ENCODE measurements at places on chromosomes 3 and 15. TPM values are rescaled to one million over a fixed set of nuclear protein-coding genes. Genes with fewer than 3 reads are reported as not detected.

- no peak for DNase-seq
These were observed 141.7 kb downstream of the PDCD6IP start for GRCh38 chr3:33940149-33940548.

- peak; percentile 77 for DNase-seq
These were observed 17.4 kb downstream of the AADACL2 start for GRCh38 chr3:151751161-151751560.

- no peak for DNase-seq
These were observed 86.2 kb downstream of the NBEAL2 start for GRCh38 chr3:47065681-47066080.

- DNase-seq: no peak
These were observed 13.3 kb upstream of the SOX2 start for GRCh38 chr3:181698263-181698954.

GRCh38 chr15:63896336-63897115 lies 62.8 kb upstream of the HERC1 start:
- no peak for DNase-seq

- no peak for DNase-seq
These were observed 58.7 kb downstream of the SMAD3 start for GRCh38 chr15:67124111-67124510.

GRCh38 chr3:152159328-152159727 lies 109.4 kb upstream of the MBNL1 start:
- DNase-seq: no peak

GRCh38 chr3:183265157-183265642 lies 12.1 kb downstream of the B3GNT5 start:
- DNase-seq: peak; percentile 56

GRCh38 chr3:64291956-64292355 lies 66.7 kb upstream of the PRICKLE2 start:
- DNase-seq: peak; percentile 86

DNA sequence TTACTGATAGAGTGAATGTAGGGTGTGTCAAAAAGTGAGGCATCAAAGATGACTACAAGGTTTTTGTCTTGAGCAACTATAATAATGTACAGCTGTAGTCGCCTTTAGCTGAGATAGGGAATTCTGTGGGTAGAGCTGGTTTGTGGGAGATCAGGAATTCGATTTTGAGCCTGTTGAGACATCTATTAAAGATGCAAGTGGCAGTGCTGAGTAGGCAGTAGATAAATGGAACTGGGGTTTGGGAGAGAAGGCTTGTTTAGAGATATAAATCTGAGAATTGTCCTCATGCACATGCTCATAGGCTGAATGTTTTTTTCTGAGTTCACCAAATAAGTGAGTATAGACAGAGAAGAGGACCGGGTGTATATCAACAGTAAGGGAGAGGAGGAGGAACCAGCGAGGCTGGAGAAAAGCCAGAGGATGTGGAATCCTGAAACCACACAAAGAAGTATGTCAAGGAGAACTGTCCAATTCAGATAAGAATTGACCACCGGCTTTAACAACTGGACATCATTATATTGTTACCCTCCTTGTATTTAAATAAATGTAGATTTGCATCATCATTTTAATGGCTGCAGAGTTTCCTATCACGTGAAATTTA lies 146.0 kb upstream of the TNIK start:
- DNase-seq: no peak

GRCh38 chr15:63366451-63366850 lies 15.2 kb downstream of the CA12 start:
- DNase-seq: no peak

- DNase-seq: no peak
These were observed 40.2 kb upstream of the ZBTB20 start for GRCh38 chr3:115187149-115187757.

DNA sequence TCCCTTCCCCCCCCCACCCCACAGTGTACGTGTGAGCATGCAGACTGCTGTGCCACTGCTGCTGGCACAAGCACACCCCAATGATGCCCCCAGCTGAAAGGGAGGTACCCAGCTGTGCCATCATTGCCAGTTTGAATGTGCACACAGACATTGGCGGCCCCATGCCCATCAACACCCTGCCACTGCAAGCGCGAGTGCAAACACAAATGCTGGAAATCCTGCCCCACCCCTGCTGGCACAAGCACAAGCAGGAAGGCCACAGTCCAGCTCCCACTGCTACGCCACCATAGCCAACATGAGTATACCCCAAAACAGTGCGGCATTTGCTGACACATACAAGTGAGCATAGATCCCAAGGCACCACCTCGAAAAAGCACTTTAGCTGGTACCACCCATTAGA lies 222.9 kb downstream of the SCAPER start:
- DNase-seq: no peak

GRCh38 chr3:122668930-122669730 lies 11.5 kb upstream of the PARP14 start:
- DNase-seq: no peak

GRCh38 chr3:122298239-122298638 lies 26.8 kb upstream of the CSTA start:
- DNase-seq: no peak

DNA sequence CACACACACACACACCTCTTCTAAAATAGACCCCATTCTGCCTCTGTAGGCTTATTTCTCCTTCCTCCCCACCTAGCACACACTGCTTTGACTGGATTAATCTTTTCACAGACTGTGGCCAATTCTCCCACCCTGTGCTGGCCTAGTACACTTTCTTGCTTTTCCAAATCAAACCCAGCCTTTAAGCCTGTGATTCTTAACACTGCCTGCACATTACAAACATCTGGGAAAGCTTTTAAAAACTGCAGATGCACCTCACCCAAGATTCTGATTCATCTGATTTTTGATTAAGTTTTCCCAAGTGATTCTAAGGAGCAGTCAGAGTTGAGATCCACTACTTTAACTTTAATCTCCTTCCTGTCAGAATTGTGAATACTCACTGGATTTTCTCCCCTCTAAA lies 12.8 kb downstream of the CSNK1G1 start:
- DNase-seq: no peak

DNA sequence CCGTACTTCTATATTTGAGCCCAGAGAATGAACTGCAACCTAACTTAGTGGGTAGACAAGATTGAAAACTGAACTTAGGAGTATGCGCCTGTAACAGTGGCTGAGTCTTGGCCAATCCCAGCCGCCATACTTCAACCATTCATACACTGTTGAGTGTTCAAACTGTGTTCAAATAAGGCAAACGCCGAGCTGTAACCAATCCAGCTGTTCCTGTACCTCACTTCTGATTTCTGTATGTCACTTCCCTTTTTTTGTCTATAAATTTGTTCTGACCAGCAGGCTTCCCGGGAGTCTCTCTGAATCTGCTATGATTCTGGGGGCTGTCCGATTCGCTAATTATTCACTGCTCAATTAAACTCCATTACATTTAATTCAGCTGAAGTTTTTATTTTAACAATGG lies 58.6 kb upstream of the TPM1 start:
- no peak for DNase-seq

FBXO40 gene
- total RNA-seq: 0.03 TPM

STAC gene
- 17.2 TPM for total RNA-seq

STARD5 gene
- total RNA-seq: 7.0 TPM

TEX264 gene
- 36.1 TPM for total RNA-seq

THSD4 gene
- 42.4 TPM for total RNA-seq

KIF23 gene
- total RNA-seq: 2.2 TPM

TMEM44 gene
- total RNA-seq: 17.7 TPM

KNG1 gene
- 0.15 TPM for total RNA-seq

MYRIP gene
- total RNA-seq: 0.71 TPM

Data from lung (tissue), 17 donors.